Large intestine (tissue), 12 donors: ENCODE measurements at places on chromosomes 16 and 17.
A peak's percentile ranks its signal among the peaks of the same experiment; 100 is the strongest.

DNA sequence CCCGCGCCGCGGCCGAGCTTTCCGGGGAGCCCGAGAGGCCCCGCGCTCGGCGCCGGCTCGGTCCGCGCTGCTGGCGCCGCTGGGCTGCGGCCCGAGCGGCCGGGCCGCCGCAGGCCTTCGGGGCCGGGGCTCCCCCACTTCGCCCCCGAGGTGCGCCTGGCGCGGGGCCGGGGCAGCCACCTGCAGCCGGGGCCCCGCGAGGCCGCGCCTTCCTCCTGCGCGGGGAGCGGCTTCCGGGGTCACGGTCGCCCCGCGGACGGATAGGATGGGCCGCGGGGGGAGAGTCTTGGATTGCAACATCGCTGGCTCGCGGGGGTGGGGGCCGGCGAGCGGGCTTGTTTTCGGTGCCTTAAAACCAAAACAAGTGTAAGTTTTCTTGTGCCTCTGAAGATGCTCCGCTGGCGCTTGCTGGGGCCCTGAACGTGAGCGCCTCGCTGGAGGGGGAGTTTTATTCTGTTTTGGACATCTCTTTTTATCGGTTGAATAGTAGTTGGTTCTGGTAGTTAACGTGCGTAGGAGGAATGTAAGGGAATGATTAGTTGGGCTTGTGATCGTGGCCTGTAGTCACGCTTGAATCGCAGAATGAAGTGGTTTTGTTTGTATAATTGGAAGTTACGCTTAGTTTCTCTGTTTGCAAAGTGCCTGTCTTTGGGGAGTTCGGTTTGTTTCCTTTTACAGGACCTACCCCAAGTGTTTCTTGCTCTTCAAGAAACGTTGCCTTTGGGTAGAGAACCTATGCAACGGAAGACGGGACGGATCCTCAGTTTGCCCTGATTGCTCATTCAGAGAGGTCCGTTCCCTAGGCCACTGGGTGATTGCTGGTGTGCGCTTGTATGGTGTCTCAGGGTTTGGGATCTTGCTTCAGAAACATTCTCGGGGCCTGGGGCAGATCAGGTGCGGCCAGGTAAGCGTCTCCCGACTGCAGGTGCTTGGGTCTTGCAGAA lies 724 bp downstream of the UBE2I start:
- DNase-seq = peak; percentile 69

GRCh38 chr17:81328978-81329926 lies 34.1 kb upstream of the SLC38A10 start:
- DNase-seq = peak; percentile 96

- DNase-seq = no peak
Measured at GRCh38 chr17:48927978-48928745, 16.5 kb downstream of the SNF8 start.

- DNase-seq = no peak
Measured at GRCh38 chr17:72719578-72720493, 372.7 kb downstream of the SLC39A11 start.

DNA sequence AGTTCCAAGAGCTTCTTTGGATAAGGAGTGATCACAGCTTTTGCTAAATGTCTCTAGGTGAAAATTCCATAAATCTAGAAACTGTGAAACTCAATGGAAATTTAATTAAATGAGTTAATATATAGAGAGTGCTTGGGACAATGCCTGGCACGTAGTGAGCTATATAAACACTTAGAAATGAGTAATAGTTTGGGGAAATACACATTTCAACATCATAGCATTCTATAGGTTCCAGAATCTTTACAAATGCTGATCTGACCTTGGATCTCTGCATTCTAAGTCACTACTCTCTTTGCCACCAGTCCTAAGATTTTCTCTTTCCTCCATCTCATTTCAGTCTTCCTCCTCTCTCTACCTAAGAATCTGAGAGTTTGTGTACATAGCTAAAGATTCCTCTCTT lies 175.6 kb downstream of the SOX9 start:
- no peak for DNase-seq

GRCh38 chr16:71626018-71626857 lies at the start of gene MARVELD3:
Gene MARVELD3, plus strand, starts transcription at chr16:71626184. Its CDS starts 46 bp downstream, at chr16:71626230.
- DNase-seq = peak; percentile 86
